Activated naive CD4-positive, alpha-beta T cell treated with Interleukin-2 at 50 U/mL for 16 hours (primary cell): ENCODE measurements at places on chromosomes 4 and X.
A peak's percentile ranks its signal among the peaks of the same experiment; 100 is the strongest.

- no peak for DNase-seq
Observed at GRCh38 chrX:17547658-17548057, 172.7 kb downstream of the NHS start.

GRCh38 chr4:5447755-5448154 lies 260.6 kb downstream of the EVC2 start:
- no peak for DNase-seq

DNA sequence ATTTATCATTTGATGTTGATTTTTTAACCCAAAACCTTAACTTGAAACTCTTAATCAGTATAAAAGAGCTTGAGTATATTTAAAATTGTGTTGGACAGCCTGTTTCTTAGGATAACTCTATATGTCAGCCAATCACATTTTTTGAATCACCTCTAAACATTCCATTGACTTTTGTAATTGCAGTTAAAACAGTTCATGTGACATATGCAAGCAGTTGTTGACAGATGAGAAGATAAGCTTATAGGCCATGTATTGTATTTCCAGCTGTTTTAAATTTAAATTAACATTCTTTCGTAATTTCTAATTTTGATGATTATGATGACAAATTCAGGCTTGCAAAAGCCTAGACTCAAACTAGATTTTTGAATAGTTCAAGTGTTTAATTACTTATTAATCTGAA lies 17.4 kb downstream of the VEGFC start:
- DNase-seq: no peak

DNA sequence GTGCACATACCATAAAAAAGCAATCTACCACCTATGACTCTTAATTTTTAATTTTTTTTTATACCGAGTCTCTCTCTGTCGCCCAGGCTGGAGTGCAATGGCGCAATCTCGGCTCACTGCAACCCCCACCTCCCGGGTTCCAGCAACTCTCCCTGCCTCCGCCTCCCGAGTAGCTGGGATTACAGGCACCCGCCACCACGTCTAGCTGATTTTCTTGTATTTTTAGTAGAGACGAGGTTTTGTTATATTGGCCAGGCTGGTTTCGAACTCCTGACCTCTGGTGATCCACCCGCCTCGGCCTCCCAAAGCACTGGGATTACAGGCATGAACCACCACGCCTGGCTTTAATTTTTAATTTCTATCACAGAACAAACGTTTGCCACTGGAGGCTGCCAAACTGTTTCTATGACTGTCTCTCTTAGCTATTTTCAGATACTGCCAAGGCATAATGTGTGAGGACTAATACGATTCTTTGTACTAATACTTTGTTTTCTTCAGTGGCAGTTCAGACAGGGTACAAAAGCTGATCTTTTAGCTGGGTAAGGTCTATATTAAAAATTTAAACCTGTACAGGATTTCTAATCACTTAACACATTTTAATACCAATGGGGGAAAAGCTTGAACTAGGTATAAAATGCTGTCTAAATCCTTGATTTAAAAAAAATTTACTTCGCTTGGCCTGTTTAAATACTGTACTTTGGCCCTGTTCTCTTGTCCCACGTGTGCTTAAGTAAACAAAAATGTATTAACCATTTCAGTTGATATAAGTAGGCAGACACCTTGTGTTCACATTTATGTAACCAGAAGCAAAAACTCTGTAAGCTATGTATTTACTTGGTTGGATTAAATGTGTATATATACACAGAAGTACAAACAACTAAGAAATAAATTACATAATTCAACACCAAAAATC lies 2.3 kb downstream of the PGRMC2 start:
- no peak for DNase-seq

DNA sequence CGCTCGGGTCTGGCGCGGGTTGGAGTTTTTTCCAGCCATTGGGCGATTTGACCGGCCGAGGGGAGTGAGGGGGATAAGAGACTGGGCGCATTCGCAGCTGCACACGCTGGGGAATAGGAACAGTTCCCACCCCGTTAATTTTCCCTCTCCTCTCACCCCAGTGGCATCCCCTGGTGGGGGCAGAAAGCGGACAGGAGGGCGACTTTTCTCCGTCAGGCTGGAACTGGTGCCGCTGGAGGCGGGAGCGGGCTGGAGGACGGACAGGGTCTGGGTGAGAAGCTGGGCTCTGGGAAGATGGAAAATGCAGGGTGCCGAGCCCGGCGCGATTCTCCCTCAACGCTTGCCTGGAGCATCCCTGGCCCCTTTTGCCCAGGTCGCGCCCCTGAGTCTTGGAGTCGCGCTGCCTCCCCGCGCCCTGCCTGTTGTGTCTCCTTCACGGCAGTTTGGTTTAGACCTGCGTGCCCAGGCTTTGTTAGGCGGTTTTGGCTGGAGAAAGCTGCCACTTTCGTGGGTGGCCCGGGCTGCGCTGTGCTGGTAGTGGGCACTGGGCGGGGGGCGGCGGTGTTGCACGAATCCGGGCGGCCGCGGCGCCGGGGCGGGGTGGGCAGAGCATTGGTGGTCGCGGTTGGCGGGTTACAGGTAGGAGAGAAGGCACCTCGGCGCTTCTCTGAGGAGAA lies 2.0 kb downstream of the ADGRL3 start:
- no peak for DNase-seq

DNA sequence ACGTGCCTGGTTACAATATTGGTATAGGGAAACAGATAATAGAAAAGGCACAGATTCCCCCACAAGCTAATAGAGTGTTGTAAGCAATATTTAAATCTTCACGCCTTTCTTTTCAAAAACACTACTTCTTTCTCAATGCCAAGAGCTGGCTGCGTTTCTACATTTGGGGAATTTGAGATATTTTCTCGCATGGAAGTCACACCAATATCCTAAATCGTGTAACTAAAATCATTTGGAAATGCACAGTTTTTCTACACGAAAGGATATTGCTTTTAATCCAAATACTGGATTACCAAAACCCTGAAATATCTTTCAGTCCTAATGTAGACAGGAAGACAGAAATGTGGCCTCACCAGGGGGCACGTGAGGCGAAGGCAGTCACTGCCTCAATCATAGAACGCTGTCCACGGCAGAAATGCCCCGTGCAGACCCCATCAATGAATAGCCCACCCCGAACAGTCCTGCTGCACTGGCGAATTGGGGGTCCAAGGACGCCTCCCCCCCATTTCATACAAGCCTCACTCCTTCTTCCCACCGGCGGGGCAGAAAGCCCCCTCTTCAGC lies 106.6 kb downstream of the NSUN7 start:
- no peak for DNase-seq

GRCh38 chr4:81436941-81437574 lies 34.6 kb downstream of the RASGEF1B start:
- no peak for DNase-seq

GRCh38 chr4:83906561-83906960 lies 370.7 kb downstream of the GPAT3 start:
- DNase-seq: no peak

DNA sequence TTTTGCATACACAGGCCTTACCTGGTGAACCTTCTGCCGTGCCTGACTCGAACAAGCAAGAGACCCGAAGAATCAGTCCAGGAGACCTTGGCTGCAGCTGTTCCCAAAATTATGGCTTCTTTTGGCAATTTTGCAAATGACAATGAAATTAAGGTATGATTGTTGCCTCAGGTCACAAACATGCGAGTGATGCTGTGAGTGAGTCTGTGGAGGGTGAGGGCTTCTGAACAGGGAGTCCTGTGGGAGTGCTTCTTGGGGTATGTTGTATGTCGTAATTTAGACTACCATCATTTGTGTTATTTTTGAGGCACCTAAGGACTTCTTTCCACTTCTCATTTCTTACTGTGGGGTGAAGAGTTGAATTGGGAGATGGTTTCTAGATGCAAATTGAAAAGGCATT lies 32.8 kb downstream of the HTT start:
- no peak for DNase-seq

DNA sequence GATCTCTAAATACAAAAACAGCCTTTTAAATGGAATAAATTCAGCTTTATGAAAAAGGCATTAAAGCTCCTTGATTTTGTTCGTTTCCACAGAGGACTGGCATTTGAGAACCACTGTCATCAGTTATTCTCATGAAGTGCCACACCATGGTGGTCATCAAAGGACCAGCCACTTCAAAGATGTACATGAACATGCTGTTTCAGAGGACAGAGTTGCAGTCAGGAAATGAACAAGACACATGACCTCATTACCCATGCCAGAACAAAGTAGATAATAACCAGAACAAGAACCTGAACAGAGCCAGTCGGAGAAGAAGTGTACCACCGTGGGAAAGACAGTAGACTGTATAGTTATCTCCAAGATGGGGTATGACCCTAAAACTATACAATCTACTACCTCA lies 122.7 kb upstream of the HSD17B10 start:
- no peak for DNase-seq

DNA sequence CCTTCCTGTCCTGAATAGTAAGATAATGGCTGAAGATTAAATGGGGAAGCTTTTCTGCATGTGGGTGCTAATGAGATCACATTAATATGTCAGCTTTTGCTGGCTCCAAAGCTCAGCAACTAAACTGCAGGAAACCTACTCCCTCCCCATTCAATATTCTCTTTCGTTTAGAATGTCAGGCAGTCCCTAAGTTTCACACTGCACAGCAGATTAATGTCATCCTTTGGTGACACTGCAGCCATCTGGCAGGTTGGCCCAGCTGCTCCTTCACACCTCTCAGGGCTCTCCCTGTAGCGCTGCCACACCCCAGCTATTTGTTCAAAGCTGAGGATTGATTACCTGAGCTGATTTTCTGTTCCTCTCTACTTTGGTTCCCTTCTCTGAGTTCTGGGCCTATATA lies 110.5 kb downstream of the KDR start:
- no peak for DNase-seq

DNA sequence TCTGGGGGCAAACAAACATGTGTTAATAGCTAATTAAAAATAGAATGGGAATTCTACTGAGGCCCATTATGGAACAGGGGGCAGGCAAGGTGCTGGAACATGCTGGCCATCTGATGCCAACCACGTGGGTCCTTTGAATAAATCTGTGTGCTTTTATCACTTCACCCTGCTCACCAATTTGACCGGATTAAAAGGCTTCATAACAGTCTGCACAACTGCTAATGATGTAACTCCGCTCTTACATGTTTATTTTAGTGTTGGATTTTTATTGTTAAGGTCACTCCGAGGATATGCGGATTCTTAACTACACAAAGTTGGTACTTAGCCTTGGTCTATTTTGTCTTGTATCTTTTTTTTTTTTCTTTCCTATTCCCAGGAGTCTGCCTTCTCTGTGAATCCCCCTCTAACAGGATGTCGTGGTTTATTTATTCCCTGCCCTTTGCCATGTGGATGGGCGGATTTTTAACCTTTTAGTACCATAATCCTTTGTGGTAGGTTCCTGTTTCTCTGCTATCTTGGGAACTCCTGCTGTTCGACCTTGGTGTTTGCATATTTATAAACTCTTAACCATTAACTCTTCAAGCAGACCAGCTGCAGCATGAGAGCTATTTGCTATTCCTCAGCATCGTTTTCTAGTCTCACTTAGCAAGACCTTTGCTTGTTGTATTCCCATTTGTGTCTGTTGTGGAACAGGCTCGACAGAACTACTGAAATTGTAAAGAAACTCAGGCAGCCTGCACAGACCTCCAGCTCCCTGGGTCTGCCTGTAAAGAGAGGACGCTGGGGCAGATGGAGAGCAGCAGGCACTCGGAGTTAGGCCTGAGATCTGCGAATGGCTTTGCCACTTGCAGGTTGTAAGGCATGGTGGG lies 38.0 kb downstream of the TRIM2 start:
- DNase-seq: no peak

- DNase-seq: no peak
Observed at GRCh38 chr4:10655968-10656367, 28.6 kb downstream of the CLNK start.

GRCh38 chr4:663438-664428 lies 10.3 kb downstream of the ATP5ME start:
- DNase-seq: peak; percentile 78

DNA sequence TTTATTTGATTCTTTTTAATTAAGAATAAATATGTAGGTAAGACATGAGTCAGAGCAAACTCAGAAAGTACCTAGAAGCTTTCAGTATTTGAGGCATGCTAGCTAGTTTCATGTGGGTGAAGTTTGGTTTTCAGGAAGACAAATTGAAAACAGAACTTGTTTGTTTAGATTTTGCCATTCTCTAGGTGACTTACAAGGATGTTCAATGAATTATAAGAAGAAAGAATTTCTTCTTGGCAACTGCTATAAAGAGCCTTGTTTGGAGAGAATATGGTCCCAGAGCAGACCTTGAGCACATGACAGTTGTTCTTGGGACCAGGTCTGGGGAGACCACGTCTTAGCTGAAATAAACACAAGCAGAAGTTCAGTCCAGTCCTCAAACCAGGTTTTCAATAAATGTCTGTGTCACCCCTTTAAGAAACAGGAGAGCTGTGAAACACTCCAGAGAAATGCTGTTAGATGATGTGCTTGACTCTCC lies 38.0 kb upstream of the IL21 start:
- no peak for DNase-seq

- DNase-seq: no peak
Observed at GRCh38 chr4:29262986-29263385, 1457.2 kb upstream of the PCDH7 start.

DNA sequence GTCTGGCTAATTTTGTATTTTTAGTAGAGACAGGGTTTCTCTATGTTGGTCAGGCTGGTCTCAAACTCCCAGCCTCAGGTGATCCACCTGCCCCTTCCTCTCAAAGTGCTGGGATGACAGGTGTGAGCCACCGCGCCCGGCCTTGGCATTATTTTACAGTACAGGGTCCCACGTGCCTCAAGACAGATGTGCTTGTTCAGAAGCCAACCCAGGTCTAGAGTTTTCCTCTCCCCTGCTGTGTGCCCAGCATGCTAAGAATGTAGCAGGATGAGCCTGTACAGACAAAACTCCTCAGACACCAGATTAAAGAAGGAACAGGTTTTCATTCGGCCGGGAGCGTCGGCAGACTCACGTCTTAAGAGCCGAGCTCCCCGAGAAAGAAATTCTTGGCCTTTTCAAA lies 42.2 kb downstream of the CRLF2 start:
- no peak for DNase-seq

GRCh38 chr4:26028793-26029567 lies 115.0 kb downstream of the SMIM20 start:
- DNase-seq: peak; percentile 79
